HepG2 (cell line): ENCODE measurements at places on chromosomes 3 and 15. TPM values are rescaled to one million over a fixed set of nuclear protein-coding genes. Genes with fewer than 3 reads are reported as not detected.

- no peak for DNase-seq
- H3K27me3 ChIP-seq: no peaks in the 10 kb centered on the region
- no peaks in the 10 kb centered on the region for H3K4me1 ChIP-seq
- H3K27ac ChIP-seq: no peak overlapping the region
Observed at GRCh38 chr15:99951511-99951910, 218.3 kb upstream of the LYSMD4 start.

DNA sequence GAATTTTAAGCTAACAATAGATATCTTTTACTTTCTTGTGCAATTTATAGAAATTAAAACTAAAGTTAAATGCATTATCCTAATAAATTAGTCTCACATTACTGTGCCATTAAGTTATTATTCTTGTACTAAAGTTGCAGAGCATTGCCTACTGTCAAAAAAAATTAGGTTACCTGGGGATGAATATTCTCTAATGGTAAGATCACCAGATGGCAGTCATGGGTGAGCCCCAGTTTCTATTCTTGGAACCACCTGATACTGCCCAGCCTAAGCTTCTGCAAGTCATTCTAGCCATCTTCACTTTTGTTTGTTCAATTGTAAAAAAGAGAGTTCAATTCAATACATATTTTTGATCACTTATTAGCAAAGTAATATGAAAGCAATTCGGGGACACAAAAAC is 213.2 kb downstream of the CADM2 start:
- DNase-seq: no peak
- H3K27me3 ChIP-seq: no peaks in the 10 kb centered on the region
- no peak overlapping the region for H3K4me3 ChIP-seq
- H3K27ac ChIP-seq: no peak overlapping the region
- H3K4me1 ChIP-seq: no peaks in the 10 kb centered on the region

DNA sequence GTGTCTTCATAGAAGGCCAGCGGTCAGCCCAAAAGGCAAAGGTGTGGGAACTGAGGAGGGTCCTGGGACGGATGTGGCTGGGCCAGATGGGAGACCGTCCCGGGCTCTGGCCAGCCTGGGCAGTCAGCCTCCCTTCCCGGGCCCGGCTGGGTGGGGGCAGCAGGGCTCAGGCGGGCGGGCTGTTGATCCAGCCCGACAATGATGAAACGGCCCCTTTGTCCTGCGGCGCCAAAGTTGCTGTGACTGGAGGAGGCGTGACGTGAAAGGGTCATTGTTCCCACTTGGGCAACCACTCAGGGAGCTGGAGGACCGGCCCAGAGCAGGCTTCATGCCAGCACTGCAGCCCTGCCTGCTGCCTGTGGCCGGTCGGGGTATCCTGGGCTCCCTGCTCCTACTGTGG is 16.5 kb downstream of the DUSP7 start:
- H3K4me1 ChIP-seq: peaks cover 63% of the 10 kb centered on the region
- H3K4me3 ChIP-seq: no peak overlapping the region
- H3K27me3 ChIP-seq: no peaks in the 10 kb centered on the region
- no peaks in the 10 kb centered on the region for H3K36me3 ChIP-seq

DNA sequence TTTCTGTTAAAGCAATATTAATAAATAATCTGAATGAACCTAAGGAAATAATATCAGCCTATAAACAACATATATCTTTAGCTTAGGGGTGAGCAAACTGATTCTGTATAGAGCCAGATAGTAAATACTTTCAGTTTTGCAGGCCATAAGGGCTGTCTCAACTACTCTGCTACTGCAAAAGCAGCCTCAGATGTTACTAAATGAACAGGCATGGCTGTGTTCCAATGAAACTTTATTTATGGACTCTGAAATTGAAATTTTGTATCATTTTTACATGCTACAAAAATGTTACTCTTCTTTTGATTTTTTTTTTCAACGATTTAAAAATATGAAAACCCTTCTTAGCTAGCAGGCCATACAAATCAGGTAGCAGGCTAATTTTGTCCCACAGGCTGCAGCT is 212.8 kb upstream of the PRICKLE2 start:
- H3K27ac ChIP-seq: no peak overlapping the region
- no peaks in the 10 kb centered on the region for H3K4me1 ChIP-seq
- no peaks in the 10 kb centered on the region; the same call in 1 of the 2 replicates for H3K27me3 ChIP-seq
- DNase-seq: no peak

- DNase-seq: no peak
- peaks cover 6% of the 10 kb centered on the region; the same call in 1 of the 2 replicates for H3K4me1 ChIP-seq
- no peak overlapping the region for H3K4me3 ChIP-seq
- peaks cover 7% of the 10 kb centered on the region; the same call in 1 of the 3 replicates for H3K27me3 ChIP-seq
Observed at GRCh38 chr15:65071381-65071811, 3.6 kb upstream of the RASL12 start.

GRCh38 chr3:13389378-13389777 is 30.7 kb downstream of the NUP210 start:
- H3K4me1 ChIP-seq: peaks cover 54% of the 10 kb centered on the region
- no peaks in the 10 kb centered on the region for H3K27me3 ChIP-seq
- no peak for DNase-seq
- H3K27ac ChIP-seq: no peak overlapping the region

DNA sequence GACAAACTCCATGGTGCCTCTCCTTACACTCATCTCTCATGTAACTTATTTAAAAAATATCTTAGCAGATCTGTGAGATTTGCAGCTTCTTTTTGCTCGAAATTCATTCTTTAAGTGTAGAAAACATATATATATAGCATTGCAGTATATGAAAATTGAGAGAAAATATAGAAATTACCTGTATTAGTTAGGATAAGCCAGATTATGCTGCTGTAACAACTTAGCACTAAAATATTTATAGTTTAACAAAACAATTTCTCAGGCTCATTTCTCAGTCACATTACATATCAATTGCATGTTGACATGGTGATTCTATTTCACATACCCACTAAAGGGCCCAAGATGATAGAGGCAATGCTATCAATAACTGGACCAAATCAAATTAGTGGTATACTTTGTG is 54.7 kb downstream of the NR2F2 start:
- DNase-seq: no peak
- no peak overlapping the region for H3K27ac ChIP-seq
- no peaks in the 10 kb centered on the region for H3K27me3 ChIP-seq
- H3K4me1 ChIP-seq: no peaks in the 10 kb centered on the region

DNA sequence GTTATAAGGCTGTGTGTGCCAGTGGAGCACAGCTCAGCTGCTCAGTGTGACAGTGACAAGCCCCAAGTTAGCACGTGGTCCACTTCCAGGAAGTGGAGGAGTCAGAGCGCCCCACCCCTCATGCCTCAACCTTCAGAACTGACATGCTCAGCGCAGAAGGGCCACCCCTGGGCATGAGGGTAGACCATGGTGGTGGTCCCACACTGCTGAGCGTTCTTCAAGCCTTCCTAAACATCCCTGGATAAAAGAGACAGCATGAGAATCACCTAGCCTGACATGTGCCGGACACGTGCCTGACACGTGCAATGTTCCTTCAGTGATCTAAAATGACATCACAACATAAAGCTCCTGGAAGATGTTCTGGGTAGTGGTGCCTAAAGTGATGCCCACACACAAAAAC is 16.8 kb downstream of the ATP10A start:
- no peaks in the 10 kb centered on the region for H3K36me3 ChIP-seq
- H3K4me1 ChIP-seq: peaks cover 44% of the 10 kb centered on the region
- no peak overlapping the region for H3K4me3 ChIP-seq
- DNase-seq: no peak

DNA sequence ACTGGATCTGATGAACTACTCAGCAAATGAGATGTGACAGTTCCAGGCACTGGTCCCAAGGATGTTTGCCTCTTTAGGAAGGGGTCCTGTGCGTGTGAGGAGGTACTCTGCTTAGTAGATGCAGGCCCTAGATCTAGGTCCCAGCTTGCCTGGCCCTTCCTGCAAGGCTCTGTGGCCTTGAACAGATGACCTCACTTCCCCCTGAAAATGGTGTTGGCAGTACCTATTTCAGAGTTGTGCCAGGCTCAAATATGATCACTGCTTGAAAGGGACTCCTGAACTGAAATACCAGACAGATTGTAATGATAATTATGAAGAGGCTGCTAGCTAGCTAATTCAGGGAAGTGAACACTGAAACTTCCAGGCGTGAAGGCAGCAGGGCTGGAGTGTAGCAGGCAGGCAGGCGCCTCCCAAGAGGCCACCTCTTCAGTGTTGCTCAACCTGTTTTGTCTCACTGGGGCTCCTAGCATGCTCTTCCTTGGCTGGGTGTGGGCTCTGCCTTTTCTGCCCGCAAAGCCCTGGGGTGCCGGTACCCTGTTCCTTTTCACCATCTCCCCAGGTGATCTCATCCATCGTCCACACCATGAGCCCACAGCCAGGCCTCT is 24.1 kb upstream of the CPNE9 start:
- H3K27me3 ChIP-seq: no peaks in the 10 kb centered on the region
- no peak for DNase-seq
- peaks cover 18% of the 10 kb centered on the region for H3K4me1 ChIP-seq
- peaks cover 74% of the 10 kb centered on the region; the same call in 2 of the 3 replicates for H3K36me3 ChIP-seq
- H3K27ac ChIP-seq: no peak overlapping the region

- H3K36me3 ChIP-seq: no peaks in the 10 kb centered on the region
- no peaks in the 10 kb centered on the region for H3K4me1 ChIP-seq
- no peak overlapping the region for H3K27ac ChIP-seq
Observed at GRCh38 chr3:36397841-36398240, 17.5 kb downstream of the STAC start.

- DNase-seq: no peak
- no peak overlapping the region for H3K4me3 ChIP-seq
- no peaks in the 10 kb centered on the region for H3K27me3 ChIP-seq
- H3K36me3 ChIP-seq: no peaks in the 10 kb centered on the region
- no peak overlapping the region for H3K27ac ChIP-seq
Observed at GRCh38 chr15:29785136-29785535, 37.1 kb downstream of the TJP1 start.

DNA sequence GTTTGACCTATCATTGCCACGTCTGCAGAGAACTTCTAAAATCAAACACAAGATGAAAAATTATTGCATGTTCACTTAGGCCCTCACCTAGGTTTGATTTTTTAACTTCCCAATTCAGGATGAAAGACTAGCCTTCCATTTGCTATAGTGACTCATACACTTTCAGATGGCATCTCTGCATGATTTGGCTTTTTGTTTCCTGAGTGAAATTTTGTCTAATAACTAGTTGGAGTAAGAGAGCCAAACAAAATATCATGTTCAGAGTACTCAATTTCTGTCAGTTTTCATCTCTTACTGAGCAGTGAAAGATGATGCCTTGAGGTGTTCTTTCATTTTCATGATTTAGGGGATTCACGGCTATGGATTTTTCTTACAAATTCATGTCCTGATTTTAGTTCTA is 122.9 kb downstream of the NSUN3 start:
- H3K36me3 ChIP-seq: no peaks in the 10 kb centered on the region
- no peaks in the 10 kb centered on the region for H3K27me3 ChIP-seq
- H3K4me3 ChIP-seq: no peak overlapping the region
- H3K4me1 ChIP-seq: no peaks in the 10 kb centered on the region

DNA sequence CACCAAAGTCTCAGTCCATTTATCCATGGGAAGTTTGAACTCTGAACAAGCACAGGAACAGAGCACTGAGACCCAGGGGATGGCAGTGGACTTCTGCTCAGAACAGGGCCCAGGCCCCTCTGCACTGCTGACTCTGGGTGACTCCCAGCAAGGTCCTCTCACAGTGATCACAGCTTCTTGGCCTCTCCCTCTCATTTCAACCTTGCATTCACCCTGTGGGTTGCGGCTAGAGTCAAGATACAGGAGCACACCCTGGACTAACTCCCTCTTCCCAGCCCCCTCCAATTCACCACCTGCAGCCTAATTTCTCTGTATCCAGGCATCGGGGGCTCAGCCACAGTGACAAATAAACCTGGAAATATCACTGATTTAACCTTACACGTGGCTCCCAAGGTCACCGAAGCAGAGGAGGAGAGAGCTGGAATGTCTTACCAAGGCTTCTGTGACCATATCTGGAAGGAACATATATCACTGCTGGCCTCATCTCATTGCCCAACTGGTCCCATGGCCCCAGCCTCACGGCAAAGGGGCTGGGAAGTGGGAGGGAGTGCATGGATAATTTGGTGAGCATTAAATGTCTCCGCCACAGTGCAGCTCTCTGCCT is 1.2 kb downstream of the RTP3 start:
- H3K27ac ChIP-seq: no peak overlapping the region
- no peaks in the 10 kb centered on the region; the same call in 2 of the 3 replicates for H3K27me3 ChIP-seq
- H3K36me3 ChIP-seq: no peaks in the 10 kb centered on the region
- H3K4me1 ChIP-seq: peaks cover 13% of the 10 kb centered on the region

CRABP1 gene
- not detected in 2 replicates for total RNA-seq

RGMA gene
- not detected in 2 replicates for total RNA-seq

GP5 gene
- total RNA-seq: not detected in 2 replicates

ITIH1 gene
- total RNA-seq: 9.8 and 12.3 TPM in 2 replicates

TRPM1 gene
- not detected in 2 replicates for total RNA-seq

GOLGA6L4 gene
- 0.81 and 1.7 TPM in 2 replicates for total RNA-seq

CLSTN2 gene
- total RNA-seq: not detected in 2 replicates

LTF gene
- total RNA-seq: not detected in 2 replicates

GOLGA6L7 gene
- not detected in 2 replicates for total RNA-seq

ALPK3 gene
- 0.03 and 0.04 TPM in 2 replicates for total RNA-seq

COL6A5 gene
- not detected in 2 replicates for total RNA-seq

ZNF502 gene
- not detected in 2 replicates for total RNA-seq
